ENCODE measurements at places on chromosomes 6 and 20. TPM values are rescaled to one million over a fixed set of nuclear protein-coding genes. Genes with fewer than 3 reads are reported as not detected.

SYCP2 gene
- 4.8 TPM for total RNA-seq

POU5F1 gene
- not detected for total RNA-seq

TPBG gene
- not detected for total RNA-seq

TSPO2 gene
- total RNA-seq = not detected

CUL9 gene
- total RNA-seq = 59.8 TPM

LST1 gene
- 71.0 TPM for total RNA-seq

SYNCRIP gene
- total RNA-seq = 114 TPM

TNNC2 gene
- total RNA-seq = not detected

BEND3 gene
- total RNA-seq = 2.1 TPM

CLDN20 gene
- not detected for total RNA-seq

PRSS16 gene
- total RNA-seq = 1.1 TPM

NHLRC1 gene
- 0.55 TPM for total RNA-seq
